ENCODE measurements at places on chromosomes 7 and 10. TPM values are rescaled to one million over a fixed set of nuclear protein-coding genes. Genes with fewer than 3 reads are reported as not detected.
A peak's percentile ranks its signal among the peaks of the same experiment; 100 is the strongest.

SFXN2 gene
- 5.6 TPM for total RNA-seq

CASTOR2 gene
- 40.5 TPM for total RNA-seq

DNA sequence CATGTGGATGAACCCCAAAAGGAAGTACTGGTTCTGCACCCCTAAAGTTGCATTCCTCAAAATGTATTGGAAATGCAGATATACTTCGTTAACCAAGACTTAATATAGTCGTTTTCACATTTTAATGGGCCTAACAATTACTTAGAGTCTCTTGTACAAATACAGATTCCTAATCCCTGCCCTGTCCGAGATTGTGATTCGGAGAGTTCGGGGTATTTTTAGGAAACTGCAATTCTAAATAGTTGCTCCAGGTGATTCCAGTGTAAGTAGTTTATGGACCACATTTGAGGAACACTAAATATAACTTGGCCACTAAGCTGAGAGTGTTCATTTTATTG lies 830 bp downstream of the TRUB1 start:
- DNase-seq = no peak

DNA sequence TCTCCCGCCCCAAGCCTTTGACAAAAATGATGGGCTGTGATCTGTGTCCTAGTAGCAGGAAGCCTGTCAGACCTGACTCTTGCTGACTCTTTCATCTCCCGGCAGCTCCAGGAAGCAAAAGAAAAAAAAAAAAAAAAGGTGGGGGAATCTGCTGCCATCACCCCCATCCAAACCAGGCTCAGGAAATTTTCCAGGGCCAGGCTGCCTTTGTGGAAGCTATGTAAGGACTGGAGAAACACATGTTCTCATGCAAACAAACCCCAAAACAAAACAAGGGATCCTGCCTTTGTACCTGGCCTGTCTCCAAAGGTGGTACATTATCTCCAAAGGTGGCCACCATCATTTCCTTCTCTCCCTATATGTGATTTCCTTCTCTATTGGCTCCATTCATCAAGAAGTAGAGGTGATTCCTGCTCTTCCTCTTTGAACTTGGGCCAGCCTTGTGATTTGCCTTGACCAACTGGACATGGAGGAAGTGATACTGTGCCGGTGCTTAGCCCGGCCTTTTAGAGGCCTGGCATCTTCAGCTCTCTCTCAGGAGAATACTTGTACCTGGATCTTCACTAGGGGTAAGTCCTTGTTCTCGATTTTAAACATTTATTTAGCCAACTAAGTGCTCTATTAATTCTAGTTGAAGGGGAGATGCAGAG lies 192.2 kb upstream of the SVIL start:
- DNase-seq = no peak

CFAP46 gene
- total RNA-seq = 6.1 TPM

RPEL1 gene
- total RNA-seq = 0.25 TPM

DNA sequence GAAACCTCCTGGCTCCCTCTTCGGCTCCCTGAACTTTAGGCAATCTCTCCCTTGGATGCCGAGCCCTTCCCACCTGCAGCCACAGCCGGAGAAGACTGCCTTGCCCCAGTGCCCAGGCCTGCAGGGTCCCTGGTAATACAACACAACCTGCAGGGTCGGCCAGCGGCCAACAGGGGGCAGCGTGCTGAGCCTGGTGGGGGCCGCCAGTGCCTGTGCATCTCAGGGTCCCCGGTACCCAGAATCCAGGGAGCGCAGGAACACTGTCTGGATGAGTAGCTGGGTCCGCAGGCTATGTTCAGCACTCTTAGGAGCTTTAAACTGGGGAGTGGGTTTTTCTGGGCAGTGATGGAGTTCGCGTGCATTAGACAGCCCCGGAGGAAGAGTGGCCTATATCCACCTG lies 17.5 kb upstream of the C10orf71 start:
- no peak for DNase-seq

OPN4 gene
- total RNA-seq = not detected

DNA sequence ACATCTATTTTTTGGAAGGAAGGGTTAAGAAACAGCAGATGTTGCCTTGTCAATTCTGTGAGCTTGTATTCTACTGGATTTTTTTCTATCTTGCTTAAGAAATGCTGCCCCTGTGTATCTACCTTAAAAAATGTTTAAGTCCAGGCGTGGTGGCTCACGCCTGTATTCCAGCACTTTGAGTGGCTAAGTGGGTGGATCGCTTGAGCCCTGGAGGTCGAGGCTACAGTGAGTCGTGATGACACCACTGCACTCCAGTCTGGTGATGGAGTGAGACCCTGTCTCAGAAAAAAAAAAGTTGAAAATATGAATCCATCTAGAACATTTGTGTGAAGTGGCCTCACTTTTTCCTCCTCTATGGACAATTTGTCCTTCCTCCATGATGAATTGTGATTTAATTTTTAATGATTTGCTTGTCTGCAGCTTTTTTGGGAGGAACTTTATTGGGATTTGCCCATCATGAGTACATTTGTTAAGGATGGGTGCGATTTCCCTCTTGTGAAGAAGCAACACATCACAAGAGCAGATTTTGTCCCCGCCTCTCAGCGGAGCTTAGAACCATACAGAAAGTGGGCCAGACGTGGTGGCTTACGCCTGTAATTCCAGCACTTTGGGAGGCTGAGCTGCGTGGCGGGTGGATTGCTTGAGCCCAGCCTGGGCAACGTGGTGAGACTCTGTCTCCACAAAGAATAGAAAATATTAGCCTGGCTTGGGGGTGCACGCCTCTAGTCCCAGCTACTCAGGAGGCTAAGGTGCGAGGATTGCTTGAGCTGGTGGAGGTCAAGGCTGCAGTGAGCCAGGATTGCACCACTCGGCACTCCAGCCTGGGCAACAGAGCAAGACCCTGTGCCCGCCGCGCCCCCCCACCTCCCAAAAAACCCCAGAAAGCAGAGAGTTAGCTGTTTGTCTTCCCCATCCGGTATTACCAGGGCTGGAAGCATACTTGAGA lies 57.7 kb downstream of the DNAJB6 start:
- no peak for DNase-seq

LRRD1 gene
- total RNA-seq = not detected

GRCh38 chr7:92598310-92598981 lies 8.3 kb upstream of the FAM133B start:
- DNase-seq = no peak

CDH23 gene
- total RNA-seq = not detected

NAPEPLD gene
- total RNA-seq = 37.2 TPM

ZNF804B gene
- not detected for total RNA-seq

COX15 gene
- total RNA-seq = 35.6 TPM

PKD1L1 gene
- total RNA-seq = under 0.01 TPM

DNA sequence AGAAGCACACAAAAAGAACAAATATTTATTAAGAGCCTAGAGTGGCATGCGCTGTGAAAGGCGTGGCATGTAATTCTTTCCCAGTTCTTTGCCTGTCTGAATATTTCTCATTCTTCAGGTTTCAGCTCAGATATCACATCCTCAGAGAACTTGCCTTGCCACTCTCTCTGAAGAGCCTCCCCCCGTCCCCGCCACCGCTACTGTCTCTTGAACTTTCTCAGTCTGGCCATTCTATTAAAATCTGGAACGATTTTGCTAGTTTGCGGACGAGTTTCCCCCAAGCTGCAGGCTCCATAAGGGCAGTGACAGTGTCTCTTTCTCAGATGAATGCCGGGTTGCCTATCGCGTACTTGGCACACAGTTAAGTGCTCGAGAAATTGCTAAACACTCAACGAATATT lies 787 bp upstream of the PLEKHA1 start:
- peak; percentile 48 for DNase-seq

GRCh38 chr7:4800926-4801838 lies 25.8 kb downstream of the AP5Z1 start:
- DNase-seq = no peak

DNA sequence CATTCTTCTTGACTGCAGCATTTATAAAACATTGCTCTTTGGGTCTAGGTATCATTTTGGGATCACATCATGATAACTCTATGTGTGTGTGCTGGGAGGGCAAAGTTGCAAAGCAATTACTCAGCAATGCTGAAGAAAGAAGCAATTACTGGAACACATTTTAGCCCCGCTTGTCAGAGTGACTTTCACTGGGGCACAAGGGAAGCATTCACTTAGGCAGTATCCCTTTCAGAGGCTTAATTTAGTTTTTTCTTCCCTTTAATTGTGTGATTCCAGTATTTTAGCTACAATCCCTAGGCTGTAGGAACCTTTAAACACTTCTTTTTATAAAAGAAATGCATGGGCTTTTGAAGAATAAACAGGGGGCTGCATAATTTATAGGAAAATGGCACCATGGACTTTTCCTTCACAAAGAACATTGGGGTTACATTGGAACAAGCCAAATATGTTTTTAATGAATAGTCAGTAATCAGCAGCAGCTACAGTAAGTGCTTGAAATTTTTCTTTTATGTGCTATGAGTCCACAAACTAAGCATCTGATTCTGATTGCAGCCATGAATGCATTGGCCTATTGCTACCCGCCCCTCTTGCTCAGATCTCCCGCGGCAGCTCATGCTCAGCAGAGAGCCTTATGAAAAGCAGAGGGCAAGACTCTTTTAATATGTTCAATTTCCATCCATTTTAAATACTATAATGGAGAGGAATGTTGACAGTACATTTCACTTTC lies 51.2 kb upstream of the NXPH1 start:
- DNase-seq = no peak

GRCh38 chr7:103811997-103812396 lies 177.5 kb downstream of the RELN start:
- DNase-seq = peak; percentile 27

TRPV6 gene
- not detected for total RNA-seq

- peak; percentile 68 for DNase-seq
Measured at GRCh38 chr7:118079369-118079768, 104.6 kb upstream of the LSM8 start.

GRCh38 chr10:97842656-97843280 lies 6.9 kb upstream of the GOLGA7B start:
- DNase-seq = peak; percentile 42

SPDYE11 gene
- not detected for total RNA-seq

DNA sequence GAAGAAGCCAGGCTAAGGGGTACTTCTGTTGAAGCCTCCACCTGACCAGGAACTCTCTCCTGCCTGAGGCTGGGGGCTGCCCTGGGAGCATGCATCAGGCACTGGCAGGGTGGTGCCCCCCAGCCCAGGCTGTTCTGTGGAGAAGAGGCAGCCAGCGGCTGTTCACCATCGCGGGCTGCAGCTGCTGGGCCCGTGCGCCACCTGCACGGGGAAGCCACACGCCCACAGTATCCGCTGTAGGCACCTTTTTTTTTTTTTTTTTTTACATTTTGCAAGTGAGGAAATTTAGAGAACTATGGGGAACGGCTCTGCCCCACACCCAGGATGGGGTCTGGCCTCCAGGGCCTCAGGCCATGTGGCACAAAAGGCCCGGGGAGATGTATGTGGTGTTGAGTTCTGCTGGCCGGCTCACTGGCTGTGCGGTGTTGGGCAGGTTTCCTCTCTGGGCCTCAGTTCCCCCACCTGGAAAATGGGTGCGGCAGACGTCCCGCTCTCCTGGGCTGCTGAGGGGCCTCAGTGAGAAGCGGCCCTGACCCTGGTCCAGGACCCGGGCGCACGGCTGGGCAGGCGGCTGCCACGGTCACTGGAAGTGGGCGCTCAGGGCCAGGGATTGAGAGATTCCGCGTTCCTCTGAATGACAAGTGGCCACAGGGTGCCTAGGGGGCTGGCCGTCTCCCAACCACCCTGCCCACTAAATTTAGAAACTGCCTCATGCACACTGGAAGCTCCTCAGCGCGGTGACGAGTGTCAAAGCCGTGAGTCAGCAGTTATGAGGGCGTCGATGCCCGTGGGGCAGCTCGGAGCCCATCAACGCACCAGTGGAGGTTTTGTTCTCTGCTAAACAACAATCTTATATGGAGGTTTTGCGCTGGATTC lies 8.8 kb upstream of the INTS1 start:
- peak; percentile 63 for DNase-seq

DNA sequence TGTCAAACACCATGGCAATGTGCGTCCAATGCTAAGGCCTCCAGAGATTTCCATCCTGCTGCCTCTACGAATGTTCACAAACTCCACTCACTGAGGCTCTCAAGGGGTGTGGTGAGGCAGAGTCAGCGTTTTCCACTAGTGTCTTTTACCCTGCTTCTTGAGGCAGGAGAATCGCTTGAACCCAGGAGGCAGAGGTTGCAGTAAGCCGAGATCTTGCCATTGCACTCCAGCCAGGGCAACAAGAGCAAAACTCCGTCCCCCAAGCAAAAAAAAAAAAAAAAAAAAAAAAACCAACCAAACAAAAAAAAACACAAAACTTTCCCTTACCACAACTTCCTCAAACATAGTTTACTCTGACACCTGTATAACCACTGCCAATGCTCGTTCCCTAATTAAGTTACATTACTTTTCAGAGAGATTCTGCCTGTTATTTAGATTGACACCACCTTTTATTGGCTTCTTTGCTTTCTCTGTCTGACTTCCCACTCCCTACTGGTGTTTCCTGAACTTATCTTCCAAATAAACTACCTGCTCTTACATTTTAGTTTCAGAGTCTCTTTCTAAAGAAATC lies 102.1 kb upstream of the ZNF746 start:
- DNase-seq = no peak

- peak; percentile 2 for DNase-seq
Measured at GRCh38 chr7:37395618-37396259, 52.9 kb downstream of the ELMO1 start.

- DNase-seq = peak; percentile 87
Measured at GRCh38 chr10:95445223-95445836, 115.8 kb downstream of the SORBS1 start.

PLPP4 gene
- total RNA-seq = 30.3 TPM

SVOPL gene
- 0.05 TPM for total RNA-seq
